Kidney epithelial cell (primary cell): ENCODE measurements at places on chromosomes 1 and 21. TPM values are rescaled to one million over a fixed set of nuclear protein-coding genes. Genes with fewer than 3 reads are reported as not detected.

The OR2T29 gene
- not detected in 2 replicates for total RNA-seq

The CLSTN1 gene
- total RNA-seq = 115 TPM in 2 replicates

The TMED5 gene
- 58.5 and 64.6 TPM in 2 replicates for total RNA-seq

The VWA1 gene
- 27.6 and 28.3 TPM in 2 replicates for total RNA-seq

The TTC34 gene
- under 0.01 and 0.13 TPM in 2 replicates for total RNA-seq

The CTSS gene
- 9.0 and 12.2 TPM in 2 replicates for total RNA-seq

The SEC22B gene
- total RNA-seq = 24.8 and 29.4 TPM in 2 replicates

The PTPN22 gene
- not detected in 2 replicates for total RNA-seq

The STUM gene
- 0.04 TPM in 1 of 2 replicates, not detected in the other for total RNA-seq

The HCN3 gene
- total RNA-seq = 2.8 and 3.8 TPM in 2 replicates
